ENCODE measurements at places on chromosomes 6 and 20.

- DNase-seq: no peak
Observed at GRCh38 chr20:420721-421574, 12.8 kb downstream of the RBCK1 start.

DNA sequence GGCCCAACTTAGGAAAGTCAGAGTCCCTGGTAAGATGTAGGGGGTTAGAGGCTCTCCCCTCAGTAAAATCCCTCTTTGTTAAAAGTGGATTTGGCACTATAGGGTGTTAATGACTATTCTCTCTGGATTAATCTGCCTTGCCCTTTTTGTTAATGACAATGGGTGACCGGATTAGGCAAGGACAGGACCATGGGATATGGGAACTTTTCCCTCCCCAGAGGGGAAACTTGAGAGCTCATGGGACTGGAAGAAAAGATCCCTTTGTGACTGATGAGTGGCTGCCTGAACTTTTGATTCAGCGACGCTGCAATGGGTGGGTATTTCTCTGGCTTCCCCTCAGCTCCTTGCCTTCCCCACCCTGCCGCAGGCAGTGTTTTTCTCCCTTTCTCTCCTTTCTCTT lies 12.2 kb upstream of the TAAR9 start:
- no peak for DNase-seq

- no peak for DNase-seq
Observed at GRCh38 chr20:25039697-25040437, 18.1 kb downstream of the ACSS1 start.

DNA sequence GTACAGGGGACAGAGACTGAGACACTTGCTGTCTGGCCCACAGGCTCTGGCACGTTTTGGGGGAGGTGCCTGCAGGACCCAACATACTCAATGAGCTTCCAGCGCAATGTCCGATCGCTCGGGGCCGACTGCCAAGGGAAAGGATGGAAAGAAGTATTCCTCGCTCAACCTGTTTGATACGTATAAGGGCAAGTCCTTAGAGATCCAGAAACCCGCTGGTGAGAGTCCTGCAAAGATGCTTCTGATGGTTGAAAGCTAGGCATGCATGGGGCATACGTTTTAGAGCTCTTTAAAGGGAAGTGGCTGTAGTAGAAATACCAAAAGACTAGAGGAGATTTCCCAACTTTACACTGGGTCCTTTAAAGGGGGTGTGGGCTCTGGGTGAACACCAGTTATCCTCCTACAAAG lies 2.2 kb downstream of the PRRC2A start:
- DNase-seq: no peak

- no peak for DNase-seq
Observed at GRCh38 chr6:77633471-77633870, 19.4 kb upstream of the MEI4 start.

DNA sequence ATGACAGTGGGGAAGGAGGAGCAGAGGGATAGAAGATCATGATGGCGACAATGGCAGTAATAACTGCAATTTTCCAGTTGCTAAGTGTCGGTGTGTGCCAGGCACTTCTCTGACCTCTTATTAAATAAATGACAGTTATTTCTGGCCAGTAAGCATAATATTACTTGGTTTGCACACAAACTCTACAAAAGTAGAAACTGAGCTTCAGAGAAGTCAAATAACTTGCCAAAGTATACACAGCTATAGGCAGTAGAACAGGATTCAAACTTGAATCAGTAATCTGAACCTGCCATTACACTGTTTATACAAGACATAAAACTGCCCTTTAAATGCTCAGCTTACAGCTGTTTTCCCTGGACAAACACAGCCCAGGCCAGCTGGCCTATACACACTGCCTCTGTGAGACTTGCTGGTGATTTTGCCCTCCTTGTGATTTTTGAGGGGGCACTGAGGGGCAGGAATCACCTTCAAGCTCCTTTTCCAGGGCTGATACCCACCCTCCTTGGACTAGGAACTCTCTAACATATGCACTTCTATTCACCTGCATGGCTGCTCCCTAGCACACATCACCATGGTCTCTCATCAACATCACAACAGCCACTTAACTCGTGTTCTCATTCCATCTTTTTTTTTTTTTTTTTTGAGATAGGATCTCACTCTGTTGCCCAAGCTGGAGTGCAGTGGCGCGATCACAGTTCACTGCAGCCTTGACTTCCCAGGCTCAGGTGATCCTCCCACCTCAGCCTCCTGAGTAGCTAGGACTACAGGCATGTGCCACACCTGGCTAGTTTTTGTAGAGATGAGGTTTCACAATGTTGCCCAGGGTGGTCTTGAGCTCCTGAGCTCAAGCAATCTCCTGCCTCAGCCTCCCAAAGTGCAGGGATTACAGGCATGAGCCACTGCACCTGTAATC lies 63.6 kb downstream of the SLC23A2 start:
- no peak for DNase-seq

DNA sequence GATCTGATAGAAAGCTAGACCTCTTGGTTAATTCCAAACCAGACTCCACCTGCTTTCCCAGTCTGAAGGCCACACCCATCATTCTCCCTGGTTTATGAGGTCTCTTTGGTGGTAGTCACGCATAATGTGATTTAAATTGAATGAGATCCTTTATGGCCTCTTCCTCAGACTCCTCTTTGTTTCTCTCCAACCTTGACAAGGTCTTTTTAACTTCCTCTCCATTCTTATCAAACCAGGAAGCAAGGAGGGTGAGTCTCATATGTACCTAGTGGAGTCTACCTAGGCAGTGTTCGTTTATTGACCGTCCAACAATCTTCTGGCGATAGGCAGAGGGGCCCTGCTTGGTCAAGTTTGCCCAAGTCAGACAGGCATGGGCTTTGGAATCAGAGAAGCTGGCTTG lies 184.2 kb upstream of the LAMP5 start:
- no peak for DNase-seq

DNA sequence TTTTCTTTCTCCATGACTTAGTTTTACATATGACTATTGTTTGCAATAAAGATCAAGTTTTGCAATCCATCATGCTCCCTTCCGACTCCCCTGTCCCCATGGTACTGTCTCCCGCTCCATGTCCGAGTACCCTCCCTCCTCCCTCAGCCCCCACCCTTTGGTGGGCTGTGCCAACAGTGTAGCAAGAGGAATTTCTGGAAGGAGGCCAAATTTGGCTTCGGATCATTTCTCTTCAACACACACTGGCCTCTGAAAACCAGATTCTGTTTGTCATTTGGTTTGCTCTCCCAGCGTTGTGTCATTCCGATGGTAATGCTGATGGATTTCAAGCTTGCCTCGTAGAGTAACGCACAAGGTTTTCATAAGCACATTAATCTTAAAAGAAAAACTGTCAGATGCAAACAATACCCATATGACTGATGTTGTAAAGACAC lies 22.9 kb upstream of the PAX1 start:
- no peak for DNase-seq

- no peak for DNase-seq
Observed at GRCh38 chr6:30898750-30899360, 9.2 kb upstream of the GTF2H4 start.

DNA sequence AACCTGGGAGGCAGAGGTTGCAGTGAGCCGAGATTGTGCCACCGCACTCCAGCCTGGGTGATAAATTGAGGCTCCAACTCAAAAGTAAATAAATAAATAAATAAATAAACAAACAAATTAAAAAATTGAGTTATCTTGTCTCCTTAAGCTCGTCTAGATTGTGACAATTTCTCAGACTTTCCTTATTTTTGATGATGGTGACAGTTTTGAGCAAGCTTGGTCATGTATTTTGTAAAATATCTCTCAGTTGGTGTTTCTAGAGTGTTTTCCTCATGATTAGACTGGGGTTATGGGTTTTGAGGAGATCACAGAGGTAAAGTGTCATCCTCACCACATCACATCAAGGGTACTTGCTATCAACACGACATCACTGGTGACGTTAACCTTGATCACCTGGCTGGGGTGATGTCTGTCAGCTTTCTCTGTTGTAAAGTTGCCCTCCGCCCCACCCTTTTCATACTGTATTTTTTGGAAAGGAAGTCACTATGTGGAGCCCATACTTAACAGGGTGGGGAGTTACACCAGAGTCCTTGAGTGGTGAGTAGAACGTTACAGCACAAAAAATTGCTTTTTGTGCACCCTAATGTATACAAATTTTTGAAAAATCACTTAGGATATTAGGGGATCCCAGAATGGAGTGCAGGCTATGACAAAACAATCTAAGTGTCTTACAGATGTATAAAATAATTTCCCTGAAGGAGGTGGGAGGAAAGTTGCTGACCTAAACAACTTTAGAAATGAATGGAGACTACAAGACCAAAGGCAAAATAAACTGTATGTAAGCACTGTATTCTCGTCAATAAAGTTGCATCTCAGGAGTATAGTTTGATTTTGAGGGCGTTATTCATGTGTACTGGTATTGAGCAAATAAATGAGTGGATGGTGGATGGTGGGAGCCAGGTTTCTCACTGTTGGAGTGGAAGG lies 116.4 kb upstream of the SGK1 start:
- no peak for DNase-seq

GRCh38 chr6:26426691-26427450 lies 13.4 kb upstream of the BTN3A3 start:
- no peak for DNase-seq

DNA sequence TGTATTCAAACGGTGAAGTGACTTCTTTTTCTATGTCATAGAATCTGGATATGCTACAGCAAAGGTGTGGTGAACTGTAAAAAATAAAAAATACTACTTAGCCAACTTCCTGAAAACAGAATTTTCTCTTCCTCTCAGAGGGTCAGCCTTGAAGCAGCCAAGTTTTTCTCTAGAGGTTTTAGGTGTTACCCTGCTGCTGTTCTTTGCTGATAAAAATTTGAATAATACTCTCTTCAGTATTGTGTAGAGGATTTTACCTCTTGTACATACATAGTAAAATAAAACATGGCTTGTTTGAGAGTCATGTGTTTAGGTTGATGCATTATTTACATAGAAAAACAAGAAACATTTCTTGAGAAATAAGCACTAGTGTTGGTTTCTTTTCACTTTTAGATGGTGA lies 458.4 kb downstream of the TBC1D32 start:
- DNase-seq: no peak

DNA sequence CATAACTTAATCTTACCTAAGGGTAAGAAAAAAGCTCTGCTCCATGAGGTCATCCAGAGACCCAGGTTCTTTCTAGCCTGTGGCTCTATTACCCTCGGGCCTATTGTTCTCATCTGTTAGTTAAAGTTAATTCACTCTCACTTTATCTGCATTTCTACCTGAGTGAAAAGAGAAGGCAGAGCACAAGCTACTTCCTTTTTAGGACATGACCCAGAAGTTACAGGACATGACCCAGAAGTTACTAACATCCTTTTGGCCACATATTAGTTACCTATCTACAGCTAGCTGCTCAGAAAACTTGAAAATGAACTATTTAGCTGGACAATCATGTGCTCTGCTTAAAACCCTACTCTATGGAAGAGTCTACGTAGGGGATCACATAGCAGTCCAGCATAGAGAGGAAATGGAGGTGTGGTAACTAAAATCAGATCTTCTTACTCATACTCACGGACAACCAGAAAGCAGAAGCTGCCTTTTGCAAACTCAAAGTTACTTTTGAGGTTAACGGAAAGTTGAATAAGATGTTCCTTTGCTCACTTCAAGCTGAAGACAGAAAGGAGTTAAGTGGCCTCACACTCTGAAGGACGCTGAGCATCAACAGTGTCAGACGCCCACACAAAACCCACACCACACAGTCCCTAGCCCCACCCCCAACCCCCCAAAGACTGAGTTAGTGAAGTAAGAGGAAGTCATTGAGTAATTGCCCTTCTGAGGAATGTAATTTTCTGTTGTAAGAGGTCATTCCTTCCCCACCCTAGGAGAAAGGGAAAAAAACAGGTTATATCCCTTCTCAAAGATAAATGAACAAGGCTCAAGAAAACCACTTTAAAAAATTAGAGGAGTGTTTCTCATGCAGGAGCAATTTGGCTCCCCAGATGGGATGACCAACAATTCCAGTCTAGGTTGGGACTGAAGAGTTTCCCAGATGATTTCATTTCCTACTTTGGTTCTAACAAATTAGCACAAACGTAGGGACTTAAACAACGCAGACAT lies 45.9 kb upstream of the TAB2 start:
- DNase-seq: peak; percentile 50

- no peak for DNase-seq
Observed at GRCh38 chr6:106988664-106989063, 14.1 kb upstream of the CD24 start.

DNA sequence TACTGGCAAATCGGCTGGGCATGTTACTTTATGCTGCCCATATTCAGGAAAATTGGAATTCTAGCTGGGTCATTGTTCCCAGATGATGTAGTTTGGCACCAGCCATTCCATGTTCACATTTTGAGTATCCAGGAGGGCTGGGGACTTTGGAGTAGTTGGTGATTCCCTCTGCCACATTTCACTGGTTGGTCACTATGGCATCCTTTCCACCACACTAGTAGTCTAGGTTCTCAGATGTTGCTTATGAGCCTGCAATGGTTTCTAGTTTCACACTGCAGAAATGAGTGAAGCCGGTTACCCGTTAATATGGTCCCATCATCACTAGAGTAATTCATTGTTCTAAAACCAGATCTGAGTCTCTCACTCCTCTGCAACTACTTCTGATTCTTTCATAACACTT lies 4.6 kb downstream of the PTPN1 start:
- no peak for DNase-seq

- no peak for DNase-seq
Observed at GRCh38 chr6:43912116-43912577, 142.1 kb downstream of the VEGFA start.

- DNase-seq: no peak
Observed at GRCh38 chr6:5681480-5681879, 325.2 kb downstream of the NRN1 start.

DNA sequence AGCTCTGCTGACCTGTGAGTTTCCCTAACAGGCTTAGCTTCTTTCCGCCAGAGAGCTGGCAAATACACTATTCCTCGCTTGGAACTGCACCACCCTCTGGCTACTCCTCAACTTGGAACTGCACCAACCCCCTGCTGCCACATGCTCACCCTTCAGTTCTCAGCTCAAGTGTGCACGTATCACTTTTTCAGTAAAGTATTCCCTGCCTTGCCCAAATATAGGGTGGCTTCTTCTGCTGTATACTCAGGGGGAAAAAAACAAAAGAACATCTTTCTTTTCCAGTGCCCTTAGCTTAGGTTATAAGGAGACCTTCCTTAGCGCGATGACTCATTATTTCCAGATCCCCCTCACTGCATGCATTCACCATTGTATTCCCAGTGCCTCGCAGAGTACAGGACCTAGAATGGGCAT lies 21.2 kb downstream of the GNAS-AS1 start:
- DNase-seq: no peak

DNA sequence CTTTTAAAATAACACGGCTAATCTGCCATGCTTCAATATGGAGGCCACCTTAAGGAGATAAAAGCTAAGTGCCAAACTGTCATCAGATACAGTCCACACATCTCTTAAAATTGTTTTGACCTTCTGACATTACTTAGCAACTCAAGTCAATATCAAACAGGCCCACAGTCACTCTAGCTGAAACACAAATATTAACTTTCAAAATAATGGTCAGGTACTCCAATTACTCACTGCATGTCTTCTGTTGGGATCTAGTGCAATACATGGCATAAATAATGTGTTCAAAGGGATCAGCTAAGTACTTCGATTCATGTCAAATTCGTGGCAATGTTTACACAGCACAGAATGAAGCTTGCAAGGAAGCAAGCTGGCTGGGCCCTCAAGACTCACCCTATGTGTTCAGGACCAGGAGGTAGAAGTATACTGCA lies 133.9 kb upstream of the BEND6 start:
- DNase-seq: no peak
